ENCODE measurements at places on chromosomes 2 and 18. TPM values are rescaled to one million over a fixed set of nuclear protein-coding genes. Genes with fewer than 3 reads are reported as not detected.

DNA sequence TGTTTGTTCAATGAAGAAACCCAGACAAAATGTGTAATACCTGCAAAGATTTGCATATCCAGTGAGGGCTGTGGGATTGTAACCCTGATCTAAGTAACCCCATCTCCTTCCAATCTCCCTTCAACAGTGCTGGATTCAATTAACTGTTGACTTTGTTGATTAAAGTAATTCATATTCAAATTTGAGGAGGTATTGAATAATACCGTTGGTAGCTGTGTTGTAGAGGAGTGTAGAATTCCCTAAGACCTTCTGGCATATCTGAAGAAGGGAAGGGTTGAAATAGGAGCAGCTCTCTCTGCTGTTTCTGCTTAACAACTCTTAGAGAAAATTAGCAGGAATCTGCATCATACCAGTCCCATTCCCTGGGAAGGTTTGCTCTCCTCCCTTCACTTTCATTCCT is 28.2 kb downstream of the MAIP1 start:
- H3K36me3 ChIP-seq: no peaks in the 10 kb centered on the region
- peaks cover 14% of the 10 kb centered on the region for H3K4me1 ChIP-seq
- H3K4me3 ChIP-seq: no peak overlapping the region

Gene CHMP1B
- 27.3 TPM for total RNA-seq

- H3K4me3 ChIP-seq: no peak overlapping the region
- DNase-seq: no peak
- no peaks in the 10 kb centered on the region for H3K36me3 ChIP-seq
- peaks cover 48% of the 10 kb centered on the region for H3K4me1 ChIP-seq
- H3K27me3 ChIP-seq: peaks cover 37% of the 10 kb centered on the region
- H3K27ac ChIP-seq: no peak overlapping the region
Observed at GRCh38 chr18:45684341-45685115, 39.5 kb upstream of the SLC14A1 start.

Gene DSG4
- total RNA-seq: not detected

- no peaks in the 10 kb centered on the region for H3K27me3 ChIP-seq
- no peaks in the 10 kb centered on the region for H3K4me1 ChIP-seq
- H3K4me3 ChIP-seq: no peak overlapping the region
- H3K27ac ChIP-seq: no peak overlapping the region
- DNase-seq: no peak
Observed at GRCh38 chr2:123095219-123095835, 929.8 kb upstream of the CNTNAP5 start.

- H3K4me1 ChIP-seq: peaks cover 33% of the 10 kb centered on the region
- H3K27me3 ChIP-seq: no peaks in the 10 kb centered on the region
- H3K36me3 ChIP-seq: peaks cover 30% of the 10 kb centered on the region
- H3K4me3 ChIP-seq: peak overlapping the region; percentile 93
Observed at GRCh38 chr2:112482309-112483041, 519 bp downstream of the TTL start.

GRCh38 chr2:129876541-129876940 is 102.9 kb upstream of the RAB6C start:
- H3K36me3 ChIP-seq: no peaks in the 10 kb centered on the region
- H3K27ac ChIP-seq: no peak overlapping the region
- no peak for DNase-seq

DNA sequence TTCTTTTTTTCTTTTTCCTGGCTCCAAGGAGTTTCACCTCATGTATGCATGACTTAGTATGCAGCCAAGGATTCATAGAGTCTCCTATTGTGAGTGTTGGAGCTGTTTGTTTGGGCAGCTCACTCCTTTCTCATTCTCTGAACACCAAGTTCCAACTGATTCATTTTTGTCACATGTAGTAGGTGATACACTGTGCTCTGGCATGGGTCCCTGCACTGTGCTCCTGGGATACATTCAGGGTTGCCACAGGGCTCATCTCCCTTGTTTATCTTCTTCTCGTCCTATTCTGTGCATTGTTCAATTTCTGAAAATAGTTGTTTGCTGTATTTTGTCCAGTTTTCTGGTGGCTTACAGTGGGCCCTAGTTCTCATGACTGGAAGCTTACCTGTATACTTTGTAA is 96.8 kb downstream of the ZNF407 start:
- H3K4me3 ChIP-seq: no peak overlapping the region
- no peak for DNase-seq
- H3K4me1 ChIP-seq: peaks cover 5% of the 10 kb centered on the region
- no peaks in the 10 kb centered on the region for H3K27me3 ChIP-seq

GRCh38 chr2:890791-891190 is 59.9 kb upstream of the SNTG2 start:
- H3K4me1 ChIP-seq: no peaks in the 10 kb centered on the region
- H3K27me3 ChIP-seq: peaks cover 14% of the 10 kb centered on the region
- no peak overlapping the region for H3K4me3 ChIP-seq
- H3K27ac ChIP-seq: no peak overlapping the region
- DNase-seq: no peak

Gene ACKR3
- 1.8 TPM for total RNA-seq

- DNase-seq: no peak
- no peaks in the 10 kb centered on the region for H3K36me3 ChIP-seq
- no peak overlapping the region for H3K27ac ChIP-seq
- H3K4me3 ChIP-seq: no peak overlapping the region
- H3K4me1 ChIP-seq: peaks cover 2% of the 10 kb centered on the region
Observed at GRCh38 chr2:176446718-176447414, 177.6 kb downstream of the MTX2 start.

- H3K27me3 ChIP-seq: no peaks in the 10 kb centered on the region
- DNase-seq: no peak
- H3K4me1 ChIP-seq: no peaks in the 10 kb centered on the region
- no peak overlapping the region for H3K27ac ChIP-seq
Observed at GRCh38 chr2:222176890-222177289, 121.9 kb downstream of the PAX3 start.

Gene MAPRE3
- 1.8 TPM for total RNA-seq

Gene TP53I3
- 2.7 TPM for total RNA-seq

DNA sequence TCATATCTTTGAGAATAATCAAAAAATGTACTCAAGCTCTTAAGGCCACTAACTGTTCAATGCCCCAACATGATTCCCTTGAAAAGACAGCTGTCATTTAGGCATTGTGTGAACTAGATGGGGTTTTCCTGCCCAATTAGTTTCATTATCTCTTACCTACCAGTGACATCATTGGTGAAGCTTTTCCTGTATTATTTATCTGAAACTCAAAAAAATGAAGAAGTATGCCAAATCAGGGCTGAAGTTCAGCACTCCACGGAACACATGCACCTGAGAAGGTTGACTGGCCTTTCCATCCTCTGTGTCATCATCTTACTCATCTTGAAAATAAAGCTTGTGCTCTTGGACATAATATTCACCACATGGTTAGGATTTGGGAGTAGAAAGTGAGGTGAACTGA is 126.4 kb downstream of the TXNL1 start:
- no peak overlapping the region for H3K4me3 ChIP-seq
- H3K27me3 ChIP-seq: no peaks in the 10 kb centered on the region
- no peak for DNase-seq
- no peaks in the 10 kb centered on the region for H3K4me1 ChIP-seq
- no peak overlapping the region for H3K27ac ChIP-seq

DNA sequence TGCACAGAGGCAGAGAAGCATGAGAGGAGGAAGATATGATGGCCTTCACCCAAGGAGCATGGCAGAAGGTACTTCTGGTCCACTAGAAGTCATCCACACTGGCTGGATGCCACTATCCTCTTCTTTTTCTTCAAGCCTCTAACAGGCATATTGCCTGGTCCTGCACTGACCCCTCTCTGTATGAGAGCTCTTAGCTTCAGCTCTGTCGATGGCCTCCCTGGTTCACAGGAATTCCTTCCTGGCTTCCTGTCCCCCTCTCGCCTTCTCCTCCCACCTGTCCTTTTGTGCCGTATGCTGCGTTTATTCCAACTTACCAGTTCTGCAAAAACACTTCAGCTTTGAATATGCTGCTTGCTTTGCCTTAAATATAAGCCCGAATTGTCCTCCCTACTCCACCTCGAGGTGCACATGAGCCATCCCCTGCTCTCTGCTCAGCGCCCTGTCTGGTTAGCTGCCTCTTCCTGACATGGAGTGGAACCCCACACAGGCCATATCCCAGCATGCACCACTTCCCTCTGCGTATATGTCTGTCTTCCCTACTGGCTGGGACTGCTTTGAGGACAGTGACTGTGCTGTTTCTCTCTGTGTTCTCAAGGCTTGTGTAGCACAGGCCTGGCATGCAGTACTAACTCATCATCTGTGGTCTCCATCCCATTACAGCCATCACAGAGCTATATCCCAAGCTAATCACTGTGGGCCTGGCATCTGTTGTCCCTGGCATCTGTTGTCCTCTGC is 474.9 kb downstream of the EIPR1 start:
- H3K27me3 ChIP-seq: no peaks in the 10 kb centered on the region
- no peak overlapping the region for H3K27ac ChIP-seq
- no peak for DNase-seq
- no peaks in the 10 kb centered on the region for H3K36me3 ChIP-seq
- H3K4me1 ChIP-seq: peaks cover 9% of the 10 kb centered on the region

DNA sequence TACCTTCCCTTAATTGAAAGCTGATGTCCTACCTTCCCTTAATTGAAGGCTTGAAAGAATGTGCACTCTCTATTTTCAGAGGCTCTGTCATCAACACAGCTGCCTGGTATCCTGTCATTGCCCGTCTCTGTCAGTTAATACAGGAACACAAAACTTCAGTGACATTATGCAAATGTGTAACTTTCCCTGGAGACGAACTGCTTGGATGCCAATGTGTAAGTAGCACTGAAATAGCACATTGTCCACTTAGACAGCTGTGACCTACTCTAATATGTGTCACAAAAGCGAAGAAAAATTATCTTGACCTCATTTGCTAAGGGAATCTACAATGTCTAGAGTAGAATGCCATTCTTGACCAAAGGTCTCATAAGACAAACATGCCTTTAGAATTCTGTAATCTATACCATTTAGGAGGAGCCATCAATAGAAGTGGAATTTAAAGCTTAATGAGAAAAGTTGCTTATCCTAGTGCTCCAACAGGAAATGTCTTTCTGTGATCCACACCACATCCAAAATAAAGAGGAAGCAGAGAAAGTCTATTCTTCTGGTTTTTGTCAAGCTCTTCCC is 138.1 kb downstream of the BARD1 start:
- H3K27me3 ChIP-seq: no peaks in the 10 kb centered on the region
- no peaks in the 10 kb centered on the region for H3K36me3 ChIP-seq
- H3K27ac ChIP-seq: no peak overlapping the region
- no peak for DNase-seq

GRCh38 chr2:225353579-225354085 is 45.9 kb upstream of the NYAP2 start:
- peaks cover 3% of the 10 kb centered on the region for H3K27me3 ChIP-seq
- no peak overlapping the region for H3K4me3 ChIP-seq
- no peak for DNase-seq
- no peaks in the 10 kb centered on the region for H3K4me1 ChIP-seq
- H3K27ac ChIP-seq: no peak overlapping the region
- no peaks in the 10 kb centered on the region for H3K36me3 ChIP-seq

GRCh38 chr2:20401489-20401835 is 45.4 kb upstream of the RHOB start:
- H3K27me3 ChIP-seq: peaks cover 24% of the 10 kb centered on the region
- DNase-seq: no peak
- no peaks in the 10 kb centered on the region for H3K36me3 ChIP-seq
- no peak overlapping the region for H3K4me3 ChIP-seq
- H3K4me1 ChIP-seq: no peaks in the 10 kb centered on the region
- H3K27ac ChIP-seq: no peak overlapping the region

DNA sequence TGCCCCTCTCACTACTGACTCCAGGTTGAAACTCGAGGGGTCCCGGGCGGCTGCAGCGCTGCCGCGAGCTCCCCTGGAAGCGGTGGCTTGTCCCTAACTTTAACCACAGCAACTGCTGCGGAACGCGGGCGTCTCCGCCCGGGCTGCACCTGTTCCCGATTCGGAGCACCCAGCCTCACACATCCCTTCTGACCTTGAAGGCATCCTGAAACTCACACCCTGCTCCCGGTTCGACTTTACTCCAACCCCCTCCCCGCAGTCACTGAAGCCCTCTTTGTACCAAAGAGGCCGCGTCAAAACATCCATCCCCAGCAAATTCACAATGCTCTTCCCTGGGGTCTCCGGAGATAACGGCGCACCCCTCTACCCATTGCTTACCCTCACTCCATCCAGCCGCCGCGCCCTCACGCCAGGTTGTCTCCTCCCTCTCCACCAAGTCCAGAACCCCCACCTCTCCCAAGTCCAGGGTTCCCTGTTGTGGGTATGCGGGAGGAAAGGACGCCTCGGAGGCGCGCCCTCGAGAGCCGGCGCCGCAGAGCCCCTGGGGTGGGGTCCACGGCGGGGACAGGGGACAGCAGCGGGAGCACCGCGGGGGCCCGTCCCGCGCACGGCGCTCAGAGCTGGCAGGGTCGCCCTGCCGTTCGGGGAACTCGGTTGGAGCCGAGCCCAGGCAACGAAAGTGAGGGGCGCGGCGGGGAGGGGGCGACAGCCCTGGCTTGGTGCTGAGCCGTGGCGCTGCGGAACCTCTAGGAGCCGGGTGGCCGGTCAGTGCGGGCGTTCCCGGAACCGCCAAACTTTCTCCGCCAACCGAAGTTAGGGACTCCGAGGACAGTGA is 934 bp downstream of the MYO5B start:
- H3K4me3 ChIP-seq: no peak overlapping the region
- H3K4me1 ChIP-seq: peaks cover 5% of the 10 kb centered on the region
- H3K27ac ChIP-seq: no peak overlapping the region
- H3K36me3 ChIP-seq: no peaks in the 10 kb centered on the region

Gene TSPYL6
- not detected for total RNA-seq

Gene CBLN2
- not detected for total RNA-seq

Gene FBXO41
- 25.3 TPM for total RNA-seq

DNA sequence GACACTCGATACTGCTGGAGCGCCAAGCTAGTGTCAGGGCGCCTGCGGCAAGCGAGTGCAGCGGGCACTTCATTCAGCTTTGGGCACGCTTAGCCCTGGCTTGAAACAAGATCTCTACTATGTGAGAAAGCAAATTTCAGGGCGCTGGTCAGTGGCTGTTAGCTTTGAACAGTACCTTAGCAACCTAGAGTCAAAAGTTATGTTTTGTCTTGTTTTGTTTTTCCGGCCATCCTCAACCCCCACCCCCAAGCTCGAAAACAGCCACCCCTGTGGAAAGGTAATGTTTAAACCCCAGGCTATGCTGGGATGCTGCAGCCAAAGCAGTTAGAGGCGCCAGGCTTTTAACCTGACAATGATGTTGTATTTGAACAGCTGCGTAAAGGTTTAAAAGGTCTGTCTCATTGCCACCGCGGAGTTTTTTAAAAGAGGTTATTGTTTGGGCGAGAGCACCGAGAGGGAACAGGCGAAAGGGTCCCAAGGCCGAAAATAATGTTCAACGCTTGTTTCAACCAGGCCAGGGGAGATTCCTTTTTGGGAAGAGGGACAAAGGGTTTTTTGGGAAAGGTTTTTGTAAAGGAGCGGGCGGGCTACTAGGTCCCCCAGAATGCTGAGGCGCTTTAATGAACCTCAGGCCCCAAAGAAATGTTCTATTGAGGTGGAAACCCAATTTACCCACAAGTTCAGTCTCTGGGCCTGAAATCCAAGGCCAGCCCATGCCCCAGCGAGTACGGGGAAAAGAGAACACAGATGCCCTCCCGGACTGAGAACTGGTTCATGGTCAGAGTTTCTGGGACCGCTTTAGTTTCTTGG is 2.3 kb upstream of the HOXD10 start:
- no peak for DNase-seq
- H3K27ac ChIP-seq: no peak overlapping the region
- no peak overlapping the region for H3K4me3 ChIP-seq

Measured in activated T-helper 2 cell treated with anti-CD3 and anti-CD28 coated beads, Interferon-gamma antibody, Interleukin-2, Interleukin-4, amounts not matched to agents 10 μg/mL and 5 μg/mL and 100 μg/mL, durations not matched to agents 14 hours and 24 hours and 36 hours (primary cell).